Right ventricle myocardium superior (tissue), 1 donor: ENCODE measurements at places on chromosomes 6 and 20. TPM values are rescaled to one million over a fixed set of nuclear protein-coding genes. Genes with fewer than 3 reads are reported as not detected.

DNA sequence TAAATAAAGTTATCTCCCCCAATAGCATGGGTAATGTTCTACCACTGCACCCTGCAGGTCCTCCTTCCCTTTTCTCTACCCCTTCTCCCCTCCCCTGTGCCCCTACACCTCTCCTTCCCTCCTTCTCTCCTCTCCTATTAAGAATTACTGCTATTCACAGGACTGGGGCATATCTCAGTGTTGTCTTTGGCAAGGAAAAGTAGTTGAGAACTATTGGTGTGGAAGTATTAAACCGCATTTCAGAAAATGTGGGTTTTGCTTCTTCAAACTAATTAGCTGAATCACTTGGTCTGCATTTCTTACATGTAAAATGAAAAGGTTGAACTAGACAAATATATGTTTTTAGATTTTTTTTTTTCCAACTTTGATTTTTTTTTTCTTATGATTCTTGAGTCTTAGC, 296.3 kb downstream of the CDKAL1 start:
- no peak for DNase-seq

DNA sequence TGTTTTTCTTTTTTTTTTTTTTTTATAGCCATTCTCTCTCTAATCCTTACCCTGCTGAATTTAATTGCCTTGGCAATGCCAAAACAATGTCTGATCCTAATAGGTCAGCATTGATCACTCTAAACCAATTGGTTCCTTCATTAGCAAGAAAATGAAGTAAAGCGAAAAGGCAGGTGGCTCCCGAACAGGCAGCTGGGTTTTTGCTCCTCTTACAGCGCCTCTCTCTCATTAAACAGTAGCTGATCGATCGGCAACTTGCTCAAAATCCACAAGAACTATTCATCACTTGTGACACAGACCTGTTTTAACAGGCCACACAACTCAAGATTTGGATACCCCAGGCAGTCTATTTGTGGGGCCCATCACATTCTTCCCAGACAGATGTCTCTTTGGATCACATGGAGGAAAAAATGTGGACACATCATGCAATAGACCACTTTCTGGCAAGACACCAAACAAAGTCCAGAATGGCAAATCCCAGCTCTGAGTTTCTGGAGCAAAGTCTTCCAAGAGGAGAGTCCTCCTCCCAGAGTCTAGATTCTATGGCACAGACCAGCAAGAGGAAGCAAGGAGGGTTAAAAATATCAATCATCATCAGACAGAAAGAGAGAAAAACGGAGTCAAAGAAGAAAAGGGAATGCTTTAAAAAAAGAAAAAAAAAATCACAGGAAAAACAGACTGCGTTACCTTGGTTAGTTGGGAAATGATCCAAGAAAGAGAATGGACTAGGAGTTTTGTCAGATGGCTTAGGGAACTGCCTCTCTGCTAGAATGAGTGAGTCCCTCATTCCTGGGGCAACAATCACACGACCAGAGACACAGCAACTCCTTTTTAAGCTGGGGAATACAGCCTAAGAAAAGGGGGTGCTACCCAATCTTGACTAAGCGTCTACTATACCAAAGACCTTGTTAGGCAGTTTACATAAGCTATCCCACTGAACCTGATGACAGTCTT, 247.8 kb downstream of the BTBD9 start:
- no peak for DNase-seq

GRCh38 chr20:44733341-44734069, 12.2 kb upstream of the KCNK15 start:
- DNase-seq, result peak; percentile 76

DNA sequence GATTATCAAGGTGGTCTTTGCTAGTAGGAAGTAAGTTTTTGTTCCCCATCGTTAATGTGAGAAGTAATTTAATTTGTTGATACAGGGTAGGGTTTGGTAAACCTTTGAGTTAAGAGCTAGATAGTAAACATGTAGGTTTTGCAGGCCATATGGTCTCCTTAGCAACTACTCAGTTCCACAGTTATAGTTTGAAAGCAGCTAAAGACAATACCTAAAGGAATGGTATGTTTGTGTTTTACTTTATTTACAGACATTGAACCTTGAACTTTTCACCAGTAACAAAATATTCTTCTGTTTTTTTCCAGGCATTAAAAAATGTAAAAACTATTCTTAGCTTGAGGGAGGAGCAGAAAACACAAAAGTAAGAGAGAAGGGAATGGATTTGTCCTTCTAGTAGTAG, 1.7 kb downstream of the CAP2 start:
- no peak for DNase-seq

DNA sequence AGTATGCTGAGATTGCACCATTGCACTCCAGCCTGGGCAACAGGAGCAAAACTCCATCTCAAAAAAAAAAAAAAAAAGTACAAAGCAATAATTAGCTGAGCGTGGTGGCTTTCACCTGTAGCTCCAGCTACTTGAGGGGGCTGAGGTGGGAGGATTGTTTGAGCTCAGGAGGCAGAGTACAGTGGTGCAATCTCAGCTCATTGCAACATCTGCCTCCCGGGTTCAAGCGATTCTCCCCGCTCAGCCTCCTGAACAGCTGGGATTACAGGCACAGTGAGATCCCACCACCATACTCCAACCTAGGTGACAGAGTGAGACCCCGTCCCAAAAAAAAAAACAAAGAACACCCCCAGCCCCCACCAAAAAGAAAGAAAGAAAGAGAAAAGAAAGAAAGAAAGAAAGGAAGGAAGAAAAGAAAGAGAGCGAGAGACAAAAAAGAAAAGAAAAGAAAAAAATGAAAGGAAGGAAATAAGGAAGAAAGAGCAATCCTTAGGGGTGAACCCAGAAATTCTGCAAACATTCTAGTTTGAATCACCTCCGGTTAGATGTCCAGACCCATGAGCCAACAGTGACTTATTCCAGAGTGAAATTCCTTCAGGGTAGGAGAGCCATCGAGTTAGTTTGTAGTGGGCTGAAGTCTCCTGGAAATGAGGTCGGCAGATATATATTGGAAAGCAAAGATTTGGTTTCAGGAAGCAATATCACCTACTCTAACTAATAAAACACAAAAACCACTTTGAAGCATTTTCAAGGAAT, 3.2 kb upstream of the RIPOR3 start:
- peak; percentile 10 for DNase-seq

GRCh38 chr6:159119791-159120190, 49.4 kb upstream of the FNDC1 start:
- no peak for DNase-seq

DNA sequence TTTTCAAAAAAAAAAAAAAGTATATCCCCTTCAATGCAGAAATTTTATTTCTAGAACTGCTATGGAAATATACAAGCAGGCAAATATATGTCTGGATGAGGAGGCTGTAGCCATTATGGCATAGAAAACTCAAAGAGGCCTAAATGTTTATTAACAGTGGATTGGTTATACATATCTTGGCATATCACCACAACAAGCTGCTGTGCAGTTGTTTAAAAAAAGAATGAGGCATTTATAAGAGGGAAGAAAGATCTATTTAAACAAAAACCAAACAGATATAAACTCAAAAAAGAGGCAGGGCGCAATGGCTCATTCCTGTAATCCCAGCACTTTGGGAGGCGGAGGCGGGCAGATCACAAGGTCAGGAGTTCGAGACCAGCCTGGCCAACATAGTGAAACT, 26.2 kb downstream of the CASS4 start:
- no peak for DNase-seq

DNA sequence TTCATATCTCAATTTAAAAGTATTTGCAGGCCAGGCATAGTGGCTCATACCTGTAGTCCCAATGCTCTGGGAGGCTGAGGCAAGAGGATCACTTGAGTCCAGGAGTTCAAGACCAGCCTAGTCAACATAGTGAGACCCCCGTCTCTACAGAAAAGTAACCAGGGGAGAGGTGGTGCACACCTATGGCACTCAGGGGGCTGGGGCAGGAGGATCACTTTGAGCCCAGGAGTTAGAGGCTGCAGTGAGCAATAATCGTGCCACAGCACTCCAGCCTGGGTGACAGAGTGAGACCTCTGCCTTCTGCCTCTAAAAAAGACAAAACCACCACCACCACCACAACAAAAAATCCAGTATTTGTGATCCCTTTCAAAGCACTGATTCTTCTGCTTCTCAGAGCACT, 185.5 kb upstream of the QKI start:
- DNase-seq, result no peak

GRCh38 chr20:44997171-44997570, 30.9 kb downstream of the STK4 start:
- DNase-seq, result no peak

DNA sequence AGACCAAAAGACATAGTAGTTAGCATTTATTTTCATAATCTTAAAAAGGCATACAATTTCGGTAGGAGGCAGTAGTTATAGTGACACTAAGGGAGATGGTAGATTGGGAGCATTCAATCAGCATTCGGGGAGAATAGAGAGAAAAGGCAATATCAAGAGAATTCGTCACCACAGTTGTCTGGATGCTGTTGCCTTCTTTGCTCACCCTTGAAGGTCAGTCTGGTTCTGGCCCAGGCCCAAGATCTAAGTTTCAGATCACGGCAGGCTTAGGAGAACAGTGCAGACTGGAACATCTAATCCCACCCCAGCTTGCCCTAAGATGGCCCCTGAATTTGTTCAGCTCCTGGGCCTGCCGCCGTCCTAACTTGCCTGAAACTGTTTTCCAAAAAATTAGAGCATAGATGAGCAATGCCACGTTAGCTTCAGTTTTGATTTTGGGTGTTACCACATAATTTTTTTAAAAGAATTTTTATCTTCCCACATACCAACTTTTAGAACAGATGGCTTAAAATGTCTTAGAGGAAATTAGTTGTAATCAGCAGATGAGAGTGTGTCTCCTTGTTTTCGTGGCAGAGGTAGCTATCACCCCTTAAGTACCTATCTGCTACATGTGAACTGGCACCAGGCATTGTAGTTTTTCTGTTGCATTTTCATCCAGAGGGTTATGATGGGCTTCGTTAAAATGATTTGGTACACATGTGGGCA, 8.3 kb upstream of the CEP85L start:
- DNase-seq, result no peak

DNA sequence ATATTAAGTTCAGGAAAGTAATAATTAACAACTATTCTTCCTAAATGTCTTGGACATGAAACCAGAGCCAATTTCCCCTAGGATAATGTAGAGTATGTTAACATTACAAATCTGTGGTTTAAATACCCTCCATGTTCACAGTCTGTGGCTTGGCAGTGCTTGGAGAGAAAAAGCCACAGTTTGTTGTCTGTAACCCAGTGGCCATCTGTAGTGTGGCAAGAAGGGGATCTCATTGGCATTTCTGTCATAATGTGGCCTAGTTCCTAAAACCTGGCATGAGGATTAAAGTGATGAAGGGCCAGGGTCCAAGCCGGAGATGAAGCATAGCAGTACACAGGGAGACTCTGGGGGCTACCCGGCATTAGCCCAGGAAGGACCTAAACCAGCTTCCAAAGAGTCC, 31.2 kb downstream of the SYNE1 start:
- no peak for DNase-seq

GRCh38 chr6:161954077-161954476, 680.2 kb upstream of the AGPAT4 start:
- DNase-seq, result no peak

GRCh38 chr6:4929097-4929718, 74.6 kb downstream of the RPP40 start:
- no peak for DNase-seq

- DNase-seq, result no peak
These were observed 33.2 kb upstream of the FAM83C start for GRCh38 chr20:35325401-35325800.

GRCh38 chr6:114247101-114247500, 95.7 kb downstream of the HS3ST5 start:
- no peak for DNase-seq

DNA sequence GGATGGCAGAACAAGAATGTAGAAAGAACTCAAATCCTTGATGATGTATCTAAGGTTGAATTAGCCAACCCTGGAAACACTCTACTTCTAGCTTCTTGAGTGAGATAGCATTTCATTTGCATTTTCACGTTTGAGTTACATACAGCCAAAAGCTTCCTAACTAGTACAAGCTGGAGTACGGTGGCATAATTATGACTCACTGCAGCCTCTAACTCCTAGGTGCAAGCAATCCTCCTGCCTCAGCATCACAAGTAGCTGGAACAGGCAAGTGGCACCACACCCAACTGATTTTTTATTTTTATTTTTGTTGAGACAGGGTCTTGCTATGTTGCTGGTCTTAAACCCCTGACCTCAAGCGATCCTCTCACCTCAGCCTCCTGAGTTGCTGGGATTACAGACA, 36.5 kb upstream of the STK35 start:
- DNase-seq, result no peak

FAM83C gene
- total RNA-seq, result not detected

TCF15 gene
- 13.4 TPM for total RNA-seq

EFCAB8 gene
- total RNA-seq, result not detected

CLDN20 gene
- total RNA-seq, result not detected

TRIM40 gene
- not detected for total RNA-seq

TNF gene
- total RNA-seq, result 0.59 TPM

SIRPA gene
- total RNA-seq, result 19.5 TPM
